ENCODE measurements at places on chromosomes 5 and 9.

- DNase-seq, result no peak
These were observed 4.0 kb upstream of the MEGF9 start for GRCh38 chr9:120718316-120718715.

DNA sequence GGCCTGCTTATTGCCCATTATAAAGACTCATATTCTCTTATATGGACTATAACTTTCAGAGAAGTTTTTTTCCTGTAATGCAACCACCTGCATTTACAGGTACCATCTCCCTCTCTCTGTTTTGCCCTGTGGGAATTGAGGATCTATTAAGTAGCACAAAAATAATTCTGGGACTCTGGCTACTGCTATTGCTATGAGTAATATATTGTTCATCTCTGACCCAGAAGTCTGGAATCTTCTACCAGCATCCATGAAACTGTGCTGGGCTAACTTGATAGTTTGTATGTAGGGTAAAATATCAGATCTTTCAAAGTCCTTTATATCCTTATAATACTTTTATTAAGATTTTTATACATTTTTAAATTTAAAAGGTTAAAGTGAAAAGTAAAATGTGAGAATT lies 607.2 kb downstream of the EFNA5 start:
- no peak for DNase-seq

DNA sequence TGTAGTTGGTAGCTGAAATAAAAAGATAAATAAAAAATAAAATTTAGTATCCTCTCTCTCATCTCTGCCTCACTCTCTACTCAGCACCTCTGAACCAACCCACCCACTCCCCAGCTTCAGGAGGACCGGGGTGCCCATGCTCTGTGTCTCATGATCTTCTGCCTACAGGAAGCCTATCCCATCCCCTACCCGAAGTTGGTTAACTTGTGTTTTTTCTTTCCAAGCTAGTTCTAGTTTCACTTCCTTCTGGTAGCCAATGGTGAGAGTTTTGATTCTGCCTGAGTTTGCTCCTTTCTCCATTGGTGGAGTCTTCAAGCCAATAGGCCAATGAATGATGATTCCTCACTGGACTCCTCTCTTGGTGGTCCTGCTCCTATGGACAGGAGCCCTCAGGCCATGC lies 32.1 kb downstream of the SNX24 start:
- no peak for DNase-seq

GRCh38 chr9:124278054-124278540 lies 20.3 kb downstream of the NEK6 start:
- DNase-seq, result no peak

- DNase-seq, result no peak
These were observed 692.3 kb downstream of the PTPRD start for GRCh38 chr9:9920425-9921060.

- DNase-seq, result no peak
These were observed 240.9 kb downstream of the IRX1 start for GRCh38 chr5:3836528-3836927.

DNA sequence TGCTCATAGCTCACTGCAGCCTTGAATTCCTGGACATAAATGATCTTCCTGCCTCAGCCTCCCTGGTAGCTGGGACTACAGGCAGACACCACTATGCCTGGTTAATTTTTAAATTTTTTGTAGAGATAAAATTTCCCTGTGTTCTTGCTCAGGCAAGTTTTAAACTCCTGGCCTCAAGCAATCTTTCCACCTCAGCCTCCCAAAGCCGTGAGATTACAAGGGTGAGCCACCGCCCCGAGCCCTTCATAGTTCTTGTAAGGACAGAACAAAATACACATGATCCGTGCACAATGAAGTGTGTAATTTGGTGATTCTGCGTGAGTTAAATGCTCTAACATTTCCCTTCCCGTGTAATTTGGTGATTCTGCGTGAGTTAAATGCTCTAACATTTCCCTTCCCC lies 27.7 kb upstream of the MYO10 start:
- DNase-seq, result no peak

DNA sequence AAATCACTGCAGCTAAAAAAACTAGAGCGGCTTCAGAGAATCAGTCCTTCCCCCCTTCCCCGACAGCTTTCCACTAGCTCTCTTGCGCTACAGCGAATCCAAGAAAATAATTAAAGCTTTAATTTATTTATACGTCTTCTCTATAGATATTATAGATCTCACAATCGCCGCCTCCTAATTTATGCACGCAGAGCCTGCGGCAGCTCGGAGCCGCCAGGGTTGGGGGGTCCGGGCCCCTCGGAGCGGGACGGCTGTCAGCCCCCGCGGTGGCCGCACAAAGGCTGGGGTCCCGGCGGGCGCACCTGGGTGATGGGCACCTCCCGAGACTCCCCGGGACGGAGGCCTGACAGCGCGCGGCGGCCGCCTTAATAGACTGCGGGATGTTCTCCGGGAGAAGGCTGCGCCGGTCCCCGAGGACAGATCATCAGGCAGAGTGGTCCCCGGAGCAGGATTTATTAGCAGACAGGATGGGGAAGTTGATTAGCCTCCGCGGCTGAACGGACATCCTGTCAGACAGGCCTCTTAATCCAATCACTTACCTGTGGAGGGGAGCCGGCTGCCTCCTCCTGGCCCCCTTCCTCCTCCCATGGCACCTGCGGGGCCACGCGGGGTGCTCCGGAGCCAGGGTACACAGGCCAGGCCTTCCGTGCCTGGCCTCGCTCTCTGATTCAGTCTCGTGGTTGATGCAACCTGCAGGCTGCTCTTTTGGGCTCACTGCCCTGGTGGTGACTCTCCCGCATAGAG lies 166.8 kb downstream of the MELK start:
- no peak for DNase-seq

- DNase-seq, result no peak
These were observed 6.2 kb downstream of the TBC1D9B start for GRCh38 chr5:179901462-179901861.

GRCh38 chr5:103624035-103624480 lies 61.5 kb upstream of the NUDT12 start:
- peak; percentile 22 for DNase-seq

DNA sequence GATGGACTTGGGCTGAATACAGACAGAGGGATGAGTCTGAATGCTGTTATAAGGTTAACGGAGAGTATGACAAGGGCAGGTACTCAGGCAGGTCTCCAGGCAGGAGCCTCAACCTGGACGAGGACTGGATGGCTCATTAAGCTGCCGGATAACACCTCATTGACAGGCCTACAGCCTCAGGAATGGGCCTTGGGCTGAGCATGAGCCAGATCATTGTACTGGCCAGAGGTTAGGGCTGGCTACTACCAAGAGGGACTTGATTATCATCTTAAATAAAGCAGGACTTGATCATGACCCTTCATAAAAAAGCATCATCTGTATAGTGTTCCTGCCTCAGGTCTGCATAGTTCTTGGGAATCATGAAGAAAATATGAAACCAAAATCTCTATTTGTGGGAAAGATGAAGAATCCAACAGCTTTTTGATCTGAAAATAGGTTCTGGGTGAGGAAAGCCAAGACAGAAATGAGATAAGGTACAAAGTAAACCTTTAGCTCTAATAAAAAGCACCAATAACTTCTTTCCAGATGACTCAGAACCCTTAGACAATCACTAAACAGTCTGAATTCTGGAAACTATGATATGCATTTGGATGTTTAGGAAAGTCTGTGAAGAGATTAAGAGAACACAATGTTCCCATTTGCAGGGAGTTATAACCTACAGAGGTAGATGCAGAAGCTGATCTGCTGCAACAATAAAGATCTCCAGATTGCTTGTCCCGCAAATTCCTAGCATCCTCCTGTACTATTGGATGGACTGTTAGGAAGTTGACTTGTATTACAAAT lies 343.1 kb downstream of the CTNND2 start:
- DNase-seq, result no peak

DNA sequence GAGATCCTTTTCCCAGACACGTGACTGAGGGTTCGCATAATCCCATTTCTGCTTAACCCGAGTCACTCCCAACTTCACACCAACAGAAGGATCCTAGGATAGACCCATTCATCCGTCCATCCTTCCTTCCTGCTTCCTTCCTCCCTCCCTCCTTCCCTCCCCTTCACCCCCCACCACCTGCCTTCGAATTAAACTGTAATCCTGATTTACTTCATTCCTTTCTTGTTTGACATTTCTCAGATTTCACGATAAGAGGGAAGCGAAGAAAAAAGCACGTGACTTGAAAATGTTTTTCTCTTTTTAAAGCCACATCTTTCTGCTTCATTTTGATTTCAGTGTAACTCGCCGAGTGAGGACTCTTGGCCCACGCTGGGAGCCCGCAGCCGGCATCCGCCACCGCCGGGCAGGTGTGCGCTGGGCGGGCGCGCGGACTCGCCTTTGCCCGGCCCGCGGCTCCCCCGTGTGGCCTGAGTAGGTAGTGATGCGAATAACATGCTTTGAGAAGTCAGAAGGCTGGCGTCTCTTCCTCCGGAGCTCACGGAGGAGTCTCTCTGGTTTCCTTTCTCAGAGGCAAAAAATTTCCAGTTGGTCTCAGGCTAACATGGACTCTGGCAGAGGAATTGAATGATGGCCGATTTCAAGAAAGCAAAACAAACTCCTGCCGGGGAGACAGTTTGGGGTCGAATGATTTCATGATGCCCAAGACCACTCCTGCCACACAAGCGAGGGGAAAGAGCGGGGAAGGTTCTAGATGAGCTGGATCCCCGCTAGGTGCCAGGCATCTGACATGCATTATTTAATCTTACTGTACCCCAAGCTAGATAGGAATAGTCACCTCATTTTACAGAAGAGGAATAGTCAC lies 117.7 kb downstream of the SLC12A2 start:
- DNase-seq, result peak; percentile 56

DNA sequence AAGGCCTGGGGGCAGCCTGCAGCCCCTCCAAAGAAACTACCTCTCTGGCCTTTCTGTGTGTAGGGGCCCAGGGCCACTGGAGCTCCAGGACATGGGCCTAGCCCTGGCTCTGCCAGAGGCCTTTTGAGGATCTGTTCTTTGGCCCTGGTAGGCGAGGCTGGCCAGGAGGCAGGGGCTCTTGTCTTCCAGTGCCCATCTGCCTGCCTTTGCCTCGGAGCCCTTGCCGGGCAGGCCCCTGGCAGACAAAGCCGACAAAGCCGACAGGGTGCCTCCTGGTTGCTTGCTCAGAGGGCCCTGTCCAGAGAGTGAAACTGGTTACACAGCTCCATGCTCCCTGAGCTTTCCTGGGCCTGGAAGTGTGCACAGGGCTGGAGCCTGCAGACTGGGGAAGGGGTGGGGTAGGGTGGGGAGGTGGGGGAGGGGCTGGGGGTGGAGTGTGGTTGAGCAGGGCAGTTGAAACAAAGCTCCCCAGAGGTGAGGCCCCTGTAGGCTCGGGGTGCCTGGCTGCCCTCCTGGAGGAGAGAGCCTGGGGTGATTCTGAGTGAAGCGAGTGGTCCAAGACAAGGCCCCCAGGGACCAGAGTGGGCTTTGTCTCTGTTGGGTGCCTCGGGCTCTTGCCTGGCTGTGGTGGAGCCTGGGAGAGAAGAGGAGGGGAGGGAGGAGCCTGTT lies 29.3 kb downstream of the PTPA start:
- peak; percentile 41 for DNase-seq

GRCh38 chr9:97514531-97514930 lies 13.1 kb downstream of the TMOD1 start:
- no peak for DNase-seq

- no peak for DNase-seq
These were observed 4.1 kb upstream of the ADRA1B start for GRCh38 chr5:159912033-159912800.

GRCh38 chr9:90773617-90774016 lies 28.0 kb upstream of the SYK start:
- DNase-seq, result no peak

- DNase-seq, result no peak
These were observed 150.1 kb downstream of the CEP120 start for GRCh38 chr5:123273095-123273494.

DNA sequence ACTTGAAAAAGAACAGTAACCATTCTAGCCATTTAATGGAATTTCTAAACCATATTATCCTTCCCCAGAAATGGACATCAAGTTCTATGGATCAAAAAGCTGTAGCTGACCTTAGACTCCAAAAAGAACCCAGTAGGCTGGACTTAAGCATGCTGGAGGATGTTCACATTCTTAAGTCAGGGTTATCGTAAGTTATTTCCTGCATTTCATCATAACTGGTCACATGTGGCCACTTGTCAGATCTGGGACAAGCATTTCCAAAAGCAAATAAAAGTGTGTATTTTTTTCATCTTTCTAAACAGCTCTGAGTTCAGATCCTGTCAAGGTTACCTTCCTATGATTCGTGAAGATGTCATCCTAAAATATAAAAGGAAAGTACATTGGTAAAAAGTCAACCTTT lies 274.5 kb upstream of the PTGER4 start:
- DNase-seq, result no peak

DNA sequence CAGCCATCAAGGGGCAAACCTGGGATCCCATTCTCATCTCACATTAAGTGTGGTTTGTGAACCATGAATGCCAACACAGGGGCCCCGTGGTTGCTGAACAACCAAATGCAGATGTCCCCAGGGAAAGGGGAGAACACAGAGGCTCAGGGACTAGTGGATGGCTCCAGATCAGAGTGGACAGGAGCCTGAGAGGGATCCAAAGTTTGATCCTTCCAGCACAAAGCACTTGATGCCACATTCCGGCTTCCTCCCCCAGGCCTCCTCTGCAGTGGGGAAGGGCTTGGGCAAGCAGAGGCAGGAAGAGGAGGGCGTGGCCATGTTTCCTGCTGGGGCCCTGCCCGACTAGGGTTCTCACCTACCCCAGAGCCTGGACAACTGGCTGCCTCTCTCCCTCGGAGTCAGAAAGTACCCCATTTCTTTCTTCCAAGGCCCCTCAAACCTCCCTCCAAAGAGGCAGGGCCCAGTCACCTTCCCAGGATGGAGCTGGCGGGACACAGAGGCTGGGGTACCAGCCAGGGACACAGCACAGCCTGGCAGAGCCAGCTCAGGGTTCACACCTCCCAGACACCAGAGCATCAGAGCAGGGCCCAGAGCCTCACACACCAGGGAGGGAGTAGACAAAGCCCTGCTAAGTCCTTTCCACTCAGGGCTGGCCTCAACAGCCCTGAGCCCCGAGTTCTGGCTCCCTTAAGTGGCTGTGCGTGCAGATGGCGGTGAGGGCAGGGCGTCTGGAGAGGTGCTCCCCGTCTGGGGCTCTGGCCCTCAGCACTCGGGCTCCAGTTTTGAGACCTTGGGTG lies 4.3 kb upstream of the RNF44 start:
- DNase-seq, result peak; percentile 46

DNA sequence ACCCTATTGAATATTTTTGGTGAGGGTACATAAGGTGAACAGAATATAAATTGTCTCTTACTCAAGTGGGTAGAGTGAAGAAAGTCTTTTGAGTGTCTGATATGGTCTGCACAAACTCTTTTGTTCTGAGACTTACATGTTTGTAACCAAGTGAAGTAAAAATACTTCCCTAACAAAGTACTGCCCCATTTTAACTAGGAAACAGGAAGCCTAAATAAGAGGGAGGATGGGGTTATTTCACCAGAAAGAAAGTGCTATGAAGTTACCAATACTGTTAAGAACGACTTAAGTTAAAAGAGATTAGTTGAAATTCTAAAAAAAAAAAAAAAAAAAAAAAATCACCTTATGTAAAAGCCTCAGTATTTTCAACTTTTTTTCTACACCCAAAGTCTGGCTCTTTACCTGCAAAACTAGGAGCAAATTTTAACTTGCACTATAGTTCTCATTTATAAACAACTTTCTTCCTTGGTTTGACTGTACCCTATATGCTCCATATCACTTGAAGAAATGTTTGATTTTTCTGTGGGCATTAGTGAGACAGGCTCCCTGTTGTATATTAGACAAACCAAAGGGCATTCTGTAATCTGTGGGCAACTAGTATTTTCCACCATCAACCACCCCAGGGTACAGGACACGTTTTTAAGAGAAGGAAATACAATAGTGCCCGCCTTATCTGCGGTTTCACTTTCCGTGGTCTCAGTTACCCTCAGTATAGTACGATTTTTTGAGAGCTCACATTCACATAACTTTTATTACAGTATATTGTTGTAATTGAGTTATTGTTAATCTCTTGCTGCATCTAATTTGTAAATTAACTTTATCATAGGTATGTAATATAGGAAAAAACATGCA lies 127.7 kb downstream of the NR3C1 start:
- no peak for DNase-seq
